ENCODE measurements at places on chromosomes 12 and 14. TPM values are rescaled to one million over a fixed set of nuclear protein-coding genes. Genes with fewer than 3 reads are reported as not detected.

DNA sequence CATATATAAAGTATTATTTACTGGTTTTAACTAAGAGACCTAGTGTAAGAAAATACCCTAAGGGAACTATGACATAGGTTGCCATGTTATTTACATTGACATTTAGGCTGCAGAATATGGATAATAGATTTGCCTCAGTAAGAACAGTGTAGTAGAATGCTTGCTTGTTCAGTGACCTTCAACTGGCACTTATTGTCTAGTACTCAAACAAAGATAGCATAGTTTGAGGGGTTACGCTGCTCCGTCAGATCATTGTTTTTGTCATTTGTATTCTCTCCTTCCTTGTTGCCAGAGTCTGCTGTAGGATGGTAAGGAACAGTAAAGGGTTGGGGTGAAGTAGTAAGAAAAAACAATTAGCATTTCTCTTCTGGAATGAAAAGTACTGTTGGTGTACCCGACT, 33.2 kb downstream of the TOGARAM1 start:
- no peak for DNase-seq

- DNase-seq = no peak
Measured at GRCh38 chr12:11524446-11524845, 125.0 kb upstream of the ETV6 start.

ENDOU gene
- 0.32 TPM for polyA plus RNA-seq

GRCh38 chr14:23379366-23380196, 2.7 kb downstream of the CMTM5 start:
- no peak for DNase-seq

GRCh38 chr14:101073598-101073965, 170.1 kb upstream of the RTL1 start:
- DNase-seq = no peak

DNA sequence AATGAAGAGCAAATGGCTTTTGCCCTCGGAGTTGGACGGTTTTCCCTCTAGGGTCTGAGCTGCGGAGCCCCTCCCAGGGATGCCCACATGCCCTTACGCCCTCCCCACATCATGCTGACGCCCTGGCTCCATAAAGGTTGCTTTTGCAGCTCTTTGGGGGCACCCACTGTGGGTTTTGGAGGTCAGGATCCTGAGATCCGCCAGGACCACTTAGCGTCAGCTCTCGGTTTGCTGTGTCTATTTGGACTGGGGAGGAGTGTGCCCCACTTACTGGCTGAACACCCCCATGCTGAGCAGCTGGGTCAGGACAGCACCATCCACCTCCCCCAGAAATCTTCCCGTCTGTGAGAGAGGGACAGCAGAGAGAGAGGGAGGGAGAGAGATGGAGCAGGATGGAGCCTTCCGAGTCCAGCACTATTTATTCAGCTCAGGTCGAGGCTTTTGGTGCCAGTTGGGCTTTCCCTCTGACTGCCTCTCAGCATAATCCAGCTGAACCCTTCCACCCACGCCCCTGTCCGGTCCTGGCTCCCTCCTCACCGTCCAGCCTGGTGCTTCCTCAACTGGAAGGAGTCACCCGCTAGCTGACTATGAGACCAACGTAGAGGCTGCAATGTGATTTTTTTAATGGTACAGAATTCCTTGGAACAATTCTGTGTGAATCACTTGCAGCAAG, 18.9 kb upstream of the LRTM2 start:
- no peak for DNase-seq

MANSC1 gene
- 27.6 TPM for polyA plus RNA-seq

GRCh38 chr14:101200008-101200649, 296.6 kb upstream of the RTL1 start:
- DNase-seq = no peak

DNA sequence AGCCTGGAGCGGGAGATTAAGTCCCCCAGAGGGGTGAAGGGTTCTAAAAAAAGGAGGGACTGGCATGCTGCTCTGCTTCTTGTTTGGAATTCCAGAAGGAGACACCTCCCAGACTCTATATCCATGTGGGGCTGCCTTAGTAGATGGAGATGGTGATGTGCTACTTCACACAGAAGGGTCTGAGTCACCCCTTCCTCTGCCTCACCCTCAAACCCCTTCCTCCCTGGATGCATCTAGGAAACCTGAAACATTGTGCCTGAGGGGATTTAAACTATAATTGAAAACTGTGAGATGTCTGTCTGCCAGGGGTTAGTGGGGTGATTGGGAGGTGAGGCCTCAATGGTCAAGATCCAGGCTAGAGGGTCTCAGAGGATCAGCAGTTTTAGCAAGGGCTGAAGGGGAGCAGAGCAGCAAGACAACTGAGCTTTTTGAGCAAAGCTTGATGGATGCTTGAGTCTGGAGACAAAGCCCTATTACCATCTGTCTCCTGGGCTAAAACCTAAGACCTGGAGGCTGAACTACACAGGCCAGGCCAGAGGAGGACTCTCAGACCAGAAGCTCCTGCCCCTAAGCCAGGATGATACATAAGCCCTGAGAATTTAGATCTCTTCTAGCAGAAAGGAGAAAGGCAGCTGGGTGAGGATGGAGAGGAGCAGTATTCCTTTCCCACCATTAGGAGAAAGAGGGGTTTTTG, 314.7 kb upstream of the ATP2B1 start:
- no peak for DNase-seq

- DNase-seq = no peak
Measured at GRCh38 chr12:52149182-52149641, 42.6 kb downstream of the KRT80 start.

- DNase-seq = no peak
Measured at GRCh38 chr12:40898505-40898904, 206.3 kb downstream of the CNTN1 start.

MANSC4 gene
- 0.92 TPM for polyA plus RNA-seq

- no peak for DNase-seq
Measured at GRCh38 chr14:104362761-104363605, 216.6 kb upstream of the C14orf180 start.

CHPT1 gene
- 41.5 TPM for polyA plus RNA-seq

DNA sequence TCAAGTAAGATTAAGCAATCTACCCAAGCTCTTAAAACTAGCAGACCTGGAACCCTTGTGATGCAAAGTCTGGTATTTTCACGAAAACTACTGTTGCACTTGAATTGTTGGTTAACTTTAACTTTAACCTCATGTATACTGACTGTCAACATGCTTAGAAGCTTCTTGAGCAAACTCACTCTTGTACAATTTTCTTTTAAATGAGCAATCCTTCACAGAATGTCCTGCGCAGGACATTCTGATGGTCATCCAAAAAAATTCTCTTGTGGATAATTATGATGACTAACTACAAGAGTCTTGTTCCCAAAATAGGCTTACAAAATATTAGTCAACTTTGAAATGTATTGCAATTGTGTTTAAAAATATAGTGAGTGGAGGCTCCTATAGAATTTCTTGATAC, 54.0 kb upstream of the PDE3A start:
- no peak for DNase-seq

SLC6A12 gene
- 19.5 TPM for polyA plus RNA-seq

- DNase-seq = no peak
Measured at GRCh38 chr14:104144911-104145825, 6.8 kb downstream of the KIF26A start.

DNA sequence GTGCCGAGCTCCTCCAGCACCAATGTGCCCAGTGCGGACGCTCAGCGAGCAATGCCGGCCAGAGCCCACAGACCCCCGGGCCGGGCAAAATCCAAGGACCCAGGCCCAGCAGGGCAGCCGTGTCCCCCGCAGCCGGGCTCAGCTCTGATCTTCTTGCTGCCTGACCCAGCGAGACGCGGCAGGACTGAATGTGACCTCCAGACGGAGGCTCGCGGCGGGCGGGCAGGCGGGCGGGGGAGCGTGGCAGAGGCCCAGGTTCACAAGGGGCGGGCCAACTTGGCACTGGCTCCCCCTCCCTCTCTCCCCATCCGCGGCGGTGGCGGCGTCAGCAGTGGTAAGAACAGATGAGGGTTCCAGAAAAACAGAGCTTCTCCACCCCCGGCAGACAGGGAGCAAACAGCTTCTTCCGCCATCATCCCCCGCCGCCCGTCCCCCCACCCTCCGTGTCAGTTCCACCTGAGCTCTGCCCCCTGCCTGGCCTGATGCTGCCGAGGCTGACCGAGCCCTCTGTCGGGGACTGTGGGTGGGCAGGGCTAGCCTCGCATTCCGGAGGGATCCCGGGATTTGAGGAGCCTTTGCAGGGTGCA, 94.3 kb downstream of the RFLNA start:
- DNase-seq = no peak

KANSL2 gene
- 55.5 TPM for polyA plus RNA-seq

SLC25A47 gene
- not detected for polyA plus RNA-seq

DNA sequence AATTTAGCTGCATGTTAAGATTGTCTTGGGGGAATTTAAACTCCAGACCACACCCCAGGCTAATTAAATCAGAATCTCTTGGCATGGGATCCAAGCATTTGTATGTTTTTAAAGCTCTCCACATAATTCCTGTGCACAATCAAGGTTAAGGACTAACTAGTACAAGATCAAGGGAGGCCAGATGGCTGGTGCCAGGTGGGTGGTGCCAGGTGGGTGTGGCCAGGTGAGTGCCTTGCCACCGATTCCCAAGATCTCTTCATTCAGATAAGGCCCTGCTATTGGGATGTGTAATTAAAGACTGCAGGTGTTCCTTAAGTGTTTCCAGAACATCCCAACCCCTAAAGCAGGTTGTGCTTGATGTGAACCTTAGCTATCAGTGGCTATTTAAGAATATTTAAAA, 75.1 kb downstream of the NRXN3 start:
- DNase-seq = no peak

KCNA5 gene
- polyA plus RNA-seq = 2.2 TPM

GRCh38 chr14:83780321-83780720, 1749.6 kb upstream of the FLRT2 start:
- DNase-seq = no peak

GRCh38 chr14:89418976-89419375, 1.9 kb upstream of the FOXN3 start:
- no peak for DNase-seq
